ENCODE measurements at places on chromosomes 16 and 17.

GRCh38 chr16:10312784-10313724 lies 72.8 kb upstream of the ATF7IP2 start:
- no peak for DNase-seq

- DNase-seq, result no peak
Measured at GRCh38 chr17:46759141-46759540, 59.4 kb downstream of the WNT3 start.

DNA sequence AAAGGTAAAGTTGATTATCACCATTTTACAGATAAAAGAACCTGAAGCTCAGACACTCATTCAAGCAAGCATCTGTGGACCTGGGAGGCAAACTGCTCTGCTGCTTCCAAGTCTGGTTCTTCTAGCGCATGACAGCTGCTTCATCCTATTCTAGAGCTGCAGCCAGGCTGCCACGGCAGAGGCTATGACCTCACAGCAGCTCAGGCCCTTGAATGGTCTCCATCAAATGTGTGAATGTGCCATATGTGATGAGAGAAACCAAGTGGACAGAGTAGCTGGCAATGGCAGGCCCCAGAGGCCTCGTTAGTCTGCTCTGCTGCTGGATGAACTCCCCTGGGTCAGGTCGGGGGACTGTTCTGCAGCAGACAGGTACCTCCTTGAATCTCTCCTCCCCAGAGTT lies 30.7 kb upstream of the FOXJ1 start:
- no peak for DNase-seq

DNA sequence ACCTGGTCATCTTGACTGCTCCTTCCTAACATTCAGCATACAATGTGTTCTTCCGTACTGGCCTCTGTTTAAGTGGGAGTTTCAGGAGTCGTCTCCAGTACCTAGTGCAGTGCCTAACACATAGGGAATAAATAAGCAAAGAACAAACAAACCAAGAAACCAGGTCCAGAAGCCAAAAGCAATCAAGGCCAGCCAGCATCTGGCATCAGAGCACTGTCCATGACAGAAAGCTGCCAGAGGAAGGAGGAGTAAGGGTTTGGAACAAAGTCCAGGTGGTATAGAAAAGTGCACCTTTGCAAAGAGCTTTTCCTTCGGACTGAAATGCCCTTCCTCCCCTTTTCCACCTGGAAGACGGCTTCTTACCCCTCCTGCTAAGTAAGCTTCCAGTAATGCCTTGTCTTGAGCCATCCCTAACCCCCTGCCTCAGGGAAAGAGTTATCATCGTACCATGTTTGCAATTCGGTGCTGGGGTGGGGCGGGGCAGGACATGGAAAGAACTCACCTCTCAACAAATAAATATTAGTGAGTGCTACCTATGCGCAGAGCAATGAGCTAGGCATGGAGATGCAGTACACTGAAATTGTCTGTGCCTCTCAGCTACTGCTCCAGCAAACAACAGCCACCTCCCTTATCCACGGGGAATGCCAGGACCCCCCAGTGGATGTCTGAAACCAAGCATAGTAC lies 47.6 kb downstream of the C17orf67 start:
- no peak for DNase-seq

DNA sequence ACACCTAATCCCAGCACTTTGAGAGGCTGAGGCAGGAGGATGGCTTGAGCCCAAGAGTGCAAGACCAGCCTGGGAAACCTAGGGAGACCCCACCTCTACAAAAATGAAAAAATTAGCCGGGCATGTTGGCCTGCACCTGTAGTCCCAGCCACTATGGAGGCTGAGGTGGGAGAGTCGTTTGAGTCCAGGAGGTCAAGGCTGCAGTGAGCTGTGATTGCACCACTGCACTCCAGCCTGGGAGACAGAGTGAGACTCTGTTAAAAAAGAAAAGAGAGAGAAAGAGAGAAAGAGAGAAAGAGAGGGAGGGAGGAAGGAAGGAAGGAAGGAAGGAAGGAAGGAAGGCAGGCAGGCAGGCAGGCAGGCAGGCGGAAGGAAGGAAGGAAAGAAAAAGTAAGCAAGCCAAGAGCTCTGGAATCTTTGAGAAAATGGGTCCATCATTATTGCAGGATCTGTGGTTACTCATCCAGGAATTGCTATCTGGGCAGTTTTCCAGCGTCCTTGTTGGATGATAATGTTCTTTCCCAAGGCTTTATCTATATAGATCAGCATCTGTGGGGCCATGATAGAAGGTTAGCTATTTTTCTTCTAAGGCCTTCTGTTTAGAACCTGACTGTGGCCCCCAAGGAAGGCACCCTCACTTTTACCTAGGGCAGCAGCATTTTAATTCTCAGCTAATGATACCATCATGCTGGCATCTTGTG lies 533.2 kb upstream of the CDH5 start:
- peak; percentile 81 for DNase-seq

DNA sequence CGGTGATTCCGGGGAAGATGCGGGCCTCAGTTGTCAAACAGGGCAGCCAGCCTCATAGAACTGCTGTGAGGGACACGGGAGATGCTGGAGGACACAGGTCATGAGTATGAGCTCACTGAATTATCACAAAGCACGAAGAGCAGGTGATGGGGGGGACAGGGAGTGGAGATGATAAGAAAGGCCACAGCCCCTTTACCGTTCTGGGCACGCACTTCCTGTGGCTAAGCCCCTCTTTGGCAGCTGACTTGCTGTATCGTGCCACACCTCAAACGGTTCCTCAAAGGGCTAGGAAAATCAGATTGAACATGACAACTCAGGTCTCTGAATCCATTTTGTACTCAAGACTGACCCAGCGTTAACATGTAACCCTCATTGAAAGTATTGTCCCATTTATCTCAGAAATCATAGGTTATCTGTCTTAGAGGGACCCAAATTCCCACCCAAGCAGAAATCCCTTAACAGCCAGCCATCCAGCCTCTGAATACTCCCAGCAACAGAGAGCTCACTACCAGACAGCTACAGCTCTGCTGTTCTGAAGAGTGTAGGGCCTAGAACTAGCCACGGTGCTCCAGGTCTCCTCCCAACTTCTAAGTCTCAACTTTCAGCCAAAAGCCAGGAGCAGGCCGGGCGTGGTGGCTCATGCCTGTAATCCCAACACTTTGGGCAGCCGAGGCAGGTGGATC lies 5.0 kb upstream of the SRL start:
- no peak for DNase-seq

- DNase-seq, result no peak
Measured at GRCh38 chr17:35051183-35051578, 12.3 kb downstream of the RFFL start.

DNA sequence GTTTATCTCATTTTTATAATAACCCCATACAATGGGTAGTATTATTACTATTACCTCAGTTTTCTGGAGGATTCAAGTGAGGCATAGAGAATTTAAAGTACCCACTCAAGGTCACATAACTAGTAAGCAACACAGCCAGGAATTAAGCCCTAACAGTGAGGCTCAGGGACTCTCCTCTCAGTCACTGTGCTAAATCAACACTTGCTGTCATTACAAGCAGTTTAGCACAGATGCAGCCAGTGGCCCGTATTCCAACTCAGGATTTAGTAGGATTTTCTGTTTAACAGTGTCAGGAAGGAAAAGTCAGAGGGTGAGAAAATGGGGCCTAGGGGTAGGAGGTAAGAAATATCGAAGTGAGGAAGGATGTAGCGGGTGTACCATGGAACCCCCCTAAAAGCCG lies 536.9 kb downstream of the TMEM114 start:
- no peak for DNase-seq

GRCh38 chr16:84511831-84512230 lies 7.4 kb upstream of the MEAK7 start:
- DNase-seq, result no peak

DNA sequence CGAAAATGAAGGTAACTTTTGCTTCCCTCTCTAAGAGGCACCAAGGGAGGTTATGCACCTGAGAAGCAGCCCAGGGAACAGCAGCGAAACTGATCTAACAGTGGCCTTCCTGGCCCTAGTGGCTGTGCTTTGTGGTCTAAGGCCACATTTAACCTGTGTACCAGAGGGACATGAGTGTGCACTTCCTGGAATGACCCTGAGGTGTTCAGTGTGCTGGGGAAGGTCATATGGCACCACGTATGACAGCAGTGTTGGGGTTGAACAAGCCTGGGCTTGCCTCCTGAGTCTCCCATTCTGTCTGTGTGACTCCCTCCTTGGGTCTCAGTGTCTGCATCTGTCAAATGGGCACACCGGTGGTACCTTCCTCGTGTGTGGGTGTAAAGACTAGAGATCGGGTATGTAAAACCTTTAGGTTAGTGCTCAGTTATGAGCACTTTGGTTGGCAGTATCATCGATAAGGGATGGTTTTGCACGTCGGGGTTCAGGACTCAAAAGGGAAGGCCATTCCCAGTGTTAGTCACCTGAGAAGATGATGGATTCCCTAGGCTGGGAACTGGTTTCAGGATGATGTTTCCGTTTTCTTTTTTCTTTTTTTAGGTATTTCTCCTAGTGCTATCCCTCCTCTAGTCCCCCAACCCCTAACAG lies 31.9 kb downstream of the PLCG2 start:
- DNase-seq, result no peak

- DNase-seq, result peak; percentile 65
Measured at GRCh38 chr16:57038166-57038565, 48.8 kb downstream of the NLRC5 start.

- no peak for DNase-seq
Measured at GRCh38 chr17:76049239-76049638, 22.1 kb upstream of the EVPL start.

DNA sequence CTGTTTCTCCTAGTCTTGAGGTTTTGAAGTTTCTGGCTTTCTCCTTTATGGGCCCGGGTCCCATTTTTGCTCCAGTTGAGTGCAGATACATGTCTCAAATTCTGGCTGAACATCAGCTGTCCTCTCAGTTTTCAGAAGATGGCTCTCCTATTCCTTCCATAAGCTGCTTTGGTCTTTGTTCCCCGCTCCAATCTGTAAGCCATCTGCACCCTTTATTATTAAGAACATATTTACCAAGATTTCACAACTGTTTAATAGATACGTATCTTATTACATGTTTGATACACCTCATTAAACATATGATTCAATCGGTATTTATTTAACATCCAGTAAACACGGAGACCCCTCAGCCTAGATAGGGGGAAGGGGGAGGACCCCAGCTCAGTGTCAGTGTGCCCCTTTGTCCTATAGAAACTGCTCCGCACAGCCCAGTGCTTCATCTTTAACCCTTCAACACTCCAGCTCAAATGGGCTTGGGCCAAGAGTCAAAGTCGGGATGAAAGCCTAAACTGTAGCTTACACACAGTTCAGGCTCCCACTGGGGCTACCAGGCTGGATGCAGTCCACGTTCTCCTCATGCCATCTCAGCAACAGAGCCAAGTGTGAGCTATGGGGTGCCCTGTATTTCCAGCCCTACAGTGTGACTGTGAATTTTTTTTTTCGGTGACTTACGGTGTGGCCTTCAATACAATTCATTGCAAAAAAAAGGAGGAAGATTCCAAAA lies 166.0 kb upstream of the ZFHX3 start:
- DNase-seq, result peak; percentile 73

DNA sequence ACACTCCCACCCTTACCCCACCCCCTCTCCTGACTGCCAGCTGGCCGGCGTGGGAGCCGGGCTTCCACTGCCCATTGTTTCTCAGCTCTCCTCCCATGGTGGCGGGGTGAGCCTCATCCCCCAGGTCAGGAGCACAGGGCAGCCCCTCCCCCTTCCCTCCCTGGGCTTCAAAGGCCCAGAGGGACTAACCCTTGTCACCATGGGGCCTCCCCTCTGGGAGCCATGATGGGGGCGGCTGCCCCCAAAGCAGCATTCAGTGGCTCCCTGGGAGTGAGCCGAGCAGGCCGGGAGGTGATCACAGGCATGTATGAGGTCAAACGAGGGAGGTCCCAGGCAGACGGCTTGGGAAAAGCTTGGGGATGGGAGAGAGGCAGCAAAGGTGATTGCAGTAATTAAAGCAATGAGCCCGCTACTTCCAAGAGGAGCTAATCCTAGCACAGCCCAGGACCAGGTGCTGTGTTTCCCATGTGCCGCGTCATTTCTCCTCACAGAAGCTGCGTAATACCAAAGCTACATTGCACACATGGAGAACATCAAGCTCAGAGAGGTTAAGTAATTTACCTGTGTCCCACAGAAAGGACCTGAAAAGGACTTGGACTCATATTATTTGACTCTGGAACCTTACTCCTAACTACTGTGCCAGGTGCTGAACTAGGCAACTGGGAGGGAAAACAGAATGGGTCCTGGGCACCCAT lies 24.5 kb downstream of the CDK5RAP3 start:
- DNase-seq, result no peak

DNA sequence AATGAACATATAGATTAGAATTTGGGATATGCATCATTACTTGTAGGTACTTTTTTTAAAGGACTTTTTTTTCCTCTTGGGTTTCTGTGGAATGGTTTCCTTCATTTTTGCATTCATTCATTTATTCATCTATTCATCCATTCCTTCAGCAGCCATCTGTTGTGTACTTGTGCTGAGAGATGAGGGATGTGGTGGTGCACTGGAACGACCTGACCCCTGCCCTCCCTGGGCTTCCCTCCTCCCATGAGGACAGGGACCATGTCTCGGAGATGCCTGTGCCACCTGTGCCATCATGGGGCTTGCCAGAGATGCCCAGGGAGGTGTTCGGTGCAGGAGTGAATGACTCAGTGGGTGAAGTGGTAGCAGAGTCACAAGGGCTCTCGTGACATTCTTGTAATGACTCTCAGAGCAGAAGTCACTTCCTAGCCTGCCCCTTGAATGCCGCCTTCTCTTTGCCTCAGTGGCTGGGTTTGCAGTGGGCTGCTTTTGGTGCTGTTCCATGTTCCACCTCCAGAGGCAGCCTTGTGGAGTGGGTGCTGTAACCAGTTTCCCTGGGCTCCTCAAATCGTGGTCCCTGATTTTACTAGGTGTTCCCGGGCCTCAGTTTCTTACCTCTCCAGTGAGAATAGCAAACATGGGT lies 43.9 kb downstream of the CLEC16A start:
- DNase-seq, result no peak

- DNase-seq, result no peak
Measured at GRCh38 chr17:48571826-48572417, 6.2 kb downstream of the HOXB4 start.

- DNase-seq, result peak; percentile 90
Measured at GRCh38 chr17:50270435-50271362, 3.6 kb upstream of the TMEM92 start.

DNA sequence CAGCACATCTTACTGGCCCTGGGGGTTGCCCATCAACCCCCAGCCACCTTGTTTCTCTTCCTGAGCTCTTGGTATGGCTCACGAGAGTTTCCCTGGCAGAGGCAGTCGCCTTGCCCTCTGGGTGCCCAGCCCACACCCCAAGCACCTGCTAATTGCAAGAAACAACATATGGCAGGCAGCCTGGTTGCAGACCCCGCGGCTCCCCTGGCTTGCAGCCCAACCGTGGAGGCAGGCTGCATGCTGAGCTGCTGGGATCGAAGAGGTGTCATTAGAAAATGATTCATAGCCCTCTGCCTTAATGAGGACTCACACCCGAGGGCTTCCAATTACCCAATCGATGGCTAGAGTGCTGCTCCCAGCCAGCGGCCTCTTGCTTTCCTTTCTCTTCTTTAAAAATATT lies 115.7 kb downstream of the TMEM114 start:
- no peak for DNase-seq

- no peak for DNase-seq
Measured at GRCh38 chr16:50574745-50575136, 26.5 kb downstream of the NKD1 start.

GRCh38 chr16:85616607-85617321 lies 3.6 kb downstream of the GSE1 start:
- DNase-seq, result no peak
